Activated CD8-positive, alpha-beta memory T cell treated with anti-CD3 and anti-CD28 coated beads for 24 hours (primary cell): ENCODE measurements at places on chromosomes 16 and 17.

DNA sequence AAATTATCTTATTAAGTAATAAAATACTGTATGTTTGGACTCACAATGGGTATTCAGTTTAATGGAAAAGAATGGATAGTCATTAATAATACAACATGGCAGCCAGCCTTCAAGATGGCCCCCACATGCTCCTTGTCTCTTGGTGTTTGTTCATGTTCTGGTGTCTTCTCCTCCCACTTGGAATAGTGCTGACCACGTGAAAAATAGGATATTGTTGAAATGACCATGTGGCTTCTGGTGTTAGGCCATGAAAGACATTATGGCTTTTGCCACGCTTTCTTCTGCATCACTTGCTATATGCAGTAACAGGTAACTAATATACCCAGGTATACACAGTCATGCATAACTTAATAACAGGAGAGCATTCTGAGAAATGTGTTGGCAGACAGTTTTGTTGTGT is 341.0 kb downstream of the KCNJ2 start:
- DNase-seq = no peak

DNA sequence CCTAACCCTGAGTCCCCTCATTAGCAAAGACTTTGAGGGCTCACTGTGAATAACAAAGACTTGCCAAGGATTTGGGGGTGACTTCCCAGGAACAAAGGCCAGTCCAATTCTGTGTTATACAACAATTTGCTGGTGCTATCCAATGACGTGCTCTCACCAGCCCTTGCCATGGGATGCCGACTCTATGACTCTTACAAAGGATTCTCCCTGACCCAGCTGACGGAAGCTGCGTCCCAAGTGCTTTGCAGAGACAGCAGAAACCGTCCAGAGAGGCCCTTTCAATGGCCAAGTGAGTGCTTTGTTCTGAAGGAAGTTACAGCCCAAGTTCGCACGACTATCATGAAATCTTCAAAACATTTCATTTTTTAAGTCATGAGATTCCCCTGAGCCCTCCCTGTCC is 345.3 kb upstream of the TNRC6C start:
- DNase-seq = no peak

DNA sequence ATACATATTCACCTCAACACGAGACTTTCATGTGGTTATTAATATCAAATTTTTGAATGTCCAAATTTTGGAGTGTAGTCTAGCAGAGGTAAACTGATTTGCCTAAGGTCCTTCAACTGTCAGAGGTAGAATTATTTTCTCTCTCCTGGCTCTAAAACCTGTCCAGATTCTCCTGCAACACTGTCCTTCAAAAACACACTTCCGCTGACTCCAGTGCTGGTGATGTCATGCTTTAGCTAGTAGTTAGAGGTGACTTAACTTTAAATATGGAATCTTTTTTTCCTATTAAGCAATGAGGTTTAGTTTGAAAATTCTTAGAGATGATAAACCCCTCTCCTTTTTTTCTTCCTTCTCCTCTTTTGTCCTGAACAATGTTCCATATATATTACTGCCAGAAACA is 10.8 kb upstream of the CBLN1 start:
- no peak for DNase-seq

DNA sequence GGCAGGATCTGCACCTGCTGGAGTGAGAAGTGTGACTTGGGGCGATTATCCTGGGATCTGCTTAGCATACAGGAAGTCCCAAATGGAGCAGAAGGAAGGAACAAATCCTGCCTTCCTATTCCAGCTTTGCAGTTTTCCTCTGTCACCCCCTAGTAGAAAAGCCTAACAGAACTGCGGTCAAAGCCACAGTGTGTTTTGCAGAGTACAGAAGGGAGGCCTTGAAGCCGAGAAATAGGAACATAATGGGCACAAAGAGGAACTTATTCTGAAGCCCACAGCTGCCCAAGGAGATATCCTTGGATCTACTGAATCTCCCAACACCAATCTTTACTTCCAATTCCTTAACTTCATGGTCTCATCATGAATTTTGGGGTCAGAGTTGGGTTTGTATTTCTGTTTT is 8.5 kb downstream of the KRTAP1-5 start:
- DNase-seq = no peak

GRCh38 chr17:53193044-53193443 is 629.7 kb upstream of the KIF2B start:
- DNase-seq = no peak

GRCh38 chr16:101586-101985 is 23.6 kb downstream of the MPG start:
- DNase-seq = no peak

DNA sequence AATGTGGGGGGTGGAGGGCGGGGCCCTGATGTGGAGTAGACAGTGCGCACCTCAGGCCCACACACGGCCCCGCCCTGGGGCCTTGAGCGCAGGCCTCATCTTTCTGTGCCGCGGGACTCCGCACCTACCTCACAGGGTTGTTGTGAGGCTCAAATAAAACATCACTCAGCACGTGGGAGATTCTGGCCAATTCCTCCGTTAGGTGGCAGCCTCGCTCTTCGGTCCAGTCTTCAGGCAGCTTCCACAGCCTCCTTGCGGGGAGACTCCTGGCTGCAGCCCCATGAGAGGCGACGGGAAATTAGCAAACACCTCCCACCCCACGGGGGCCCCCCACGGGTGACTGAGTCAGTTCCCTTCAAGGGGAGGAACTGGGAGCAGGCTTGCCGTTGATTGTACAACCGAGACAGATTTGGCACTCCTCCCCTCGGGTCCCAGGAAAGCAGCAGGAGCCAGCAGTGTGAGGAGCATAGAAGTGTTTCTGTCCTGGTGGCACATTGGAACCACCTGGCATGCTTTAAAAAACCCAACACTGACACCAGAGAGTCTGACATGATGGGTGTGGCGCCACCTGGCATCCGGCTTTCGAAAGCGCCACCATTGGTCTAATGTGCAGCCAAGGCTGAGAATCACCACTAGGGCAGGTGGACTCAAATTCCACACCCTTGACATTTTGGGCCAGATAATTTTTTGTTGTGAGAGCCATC is 7.6 kb downstream of the MRM1 start:
- no peak for DNase-seq

DNA sequence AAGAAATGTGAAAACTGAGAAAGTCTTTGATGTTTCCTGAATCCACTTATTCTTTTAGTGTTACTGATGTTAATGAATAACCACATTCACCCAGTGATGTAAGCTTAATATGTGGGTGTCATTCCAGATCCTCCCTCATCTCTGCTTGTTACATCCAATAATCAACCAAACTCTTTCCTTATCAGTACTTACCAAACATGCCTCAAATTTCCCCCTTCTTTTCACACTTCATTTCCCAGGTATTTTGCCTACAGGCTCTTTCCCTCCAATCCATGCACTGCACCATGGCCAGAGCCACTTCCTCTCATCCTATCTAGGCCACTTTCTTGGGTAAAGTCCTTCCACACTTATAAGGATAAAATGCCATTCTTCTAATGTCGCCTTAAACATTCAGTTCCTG is 451.5 kb downstream of the NPIPA7 start:
- no peak for DNase-seq

DNA sequence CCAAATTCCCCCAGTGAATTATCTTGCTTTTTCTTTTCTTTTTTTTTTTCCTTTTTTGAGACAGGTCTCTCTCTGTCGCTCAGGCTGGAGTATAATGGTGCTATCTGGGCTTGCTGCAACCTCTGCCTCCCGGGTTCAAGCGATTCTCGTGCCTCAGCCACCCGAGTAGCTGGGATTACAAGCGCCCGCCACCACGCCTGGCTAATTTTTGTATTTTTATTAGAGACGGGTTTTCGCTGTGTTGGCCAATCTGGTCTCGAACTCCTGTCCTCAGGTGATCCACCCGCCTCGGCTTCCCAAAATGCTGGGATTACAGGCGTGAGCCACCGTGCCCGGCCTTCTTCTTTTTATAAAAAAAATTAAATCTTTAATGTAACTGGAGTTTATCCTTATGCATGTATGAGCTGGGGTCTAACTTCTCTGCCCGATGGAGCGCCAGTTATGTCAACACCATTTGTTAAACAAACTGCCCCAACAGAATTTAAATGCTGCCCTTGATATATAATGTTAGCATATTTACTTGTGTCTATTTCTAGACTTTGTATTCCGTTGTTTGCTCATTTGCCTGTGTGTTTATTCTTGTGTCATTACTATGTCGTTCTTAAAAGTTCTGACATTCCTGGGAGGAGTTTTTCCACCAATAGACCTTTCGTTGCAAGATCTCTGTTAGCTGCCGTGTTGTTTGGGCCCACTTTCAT is 535 bp upstream of the AURKB start:
- DNase-seq = peak; percentile 68

- no peak for DNase-seq
These were observed 741 bp downstream of the PLK1 start for GRCh38 chr16:23679274-23679985.

DNA sequence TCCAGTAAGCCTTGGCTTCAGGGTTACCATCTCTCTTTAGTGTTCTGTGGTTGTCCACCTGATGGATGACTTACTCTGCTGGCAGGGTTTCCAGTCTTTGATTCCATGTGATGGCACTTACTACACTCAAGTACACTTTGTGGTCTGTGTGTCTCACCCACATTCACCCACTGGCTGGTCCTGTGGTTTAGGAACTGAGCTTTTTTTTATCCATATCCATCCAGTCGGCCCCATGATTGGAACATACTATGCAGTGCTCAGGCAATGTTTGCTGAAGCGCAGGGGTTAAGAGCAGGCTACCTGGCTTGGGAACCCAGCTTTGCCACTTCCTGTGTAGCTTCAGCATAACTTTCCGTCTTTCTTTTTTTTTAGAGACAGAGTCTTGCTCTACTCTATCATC is 2.8 kb upstream of the FUS start:
- peak; percentile 70 for DNase-seq

- no peak for DNase-seq
These were observed 38.2 kb upstream of the GNG13 start for GRCh38 chr16:838741-839140.

DNA sequence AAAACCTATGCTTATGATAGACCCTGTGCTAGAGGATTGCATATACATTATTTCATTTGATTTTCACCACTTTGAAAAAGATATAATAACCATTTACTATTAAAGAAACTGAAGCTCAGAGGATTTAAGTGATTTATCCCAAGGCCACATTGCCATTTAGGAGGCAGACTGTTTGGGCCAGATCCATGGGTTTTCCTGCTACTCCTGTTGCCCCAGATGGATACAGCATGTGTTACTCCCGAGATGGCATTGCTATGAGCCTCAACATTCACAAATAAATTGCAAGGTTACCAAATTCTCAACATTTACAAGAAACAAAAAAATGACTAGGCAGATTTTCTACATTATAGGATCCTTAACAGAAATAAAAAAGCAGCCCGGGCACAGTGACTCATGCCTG is 322.1 kb upstream of the SOX9 start:
- no peak for DNase-seq

GRCh38 chr16:56888806-56889205 is 23.8 kb downstream of the SLC12A3 start:
- DNase-seq = no peak
